SJSA1 (cell line): ENCODE measurements at places on chromosomes 12 and 14. TPM values are rescaled to one million over a fixed set of nuclear protein-coding genes. Genes with fewer than 3 reads are reported as not detected.

Gene TBX3
- 28.8 and 37.4 TPM in 2 replicates for total RNA-seq

Gene GXYLT1
- total RNA-seq, result 18.3 and 24.3 TPM in 2 replicates

Gene CISTR
- total RNA-seq, result not detected in 2 replicates

Gene HCAR3
- total RNA-seq, result not detected in 2 replicates

GRCh38 chr12:29552324-29552927 is 54.9 kb upstream of the OVCH1 start:
- peaks cover 16% of the 10 kb centered on the region for H3K27me3 ChIP-seq
- H3K27ac ChIP-seq, result no peak overlapping the region
- peak; percentile 22 for DNase-seq
- H3K4me1 ChIP-seq, result peaks cover 6% of the 10 kb centered on the region
